ENCODE measurements at places on chromosomes 7 and 10. TPM values are rescaled to one million over a fixed set of nuclear protein-coding genes. Genes with fewer than 3 reads are reported as not detected.

Gene AKR1C4
- total RNA-seq: 0.63 TPM

Gene PPP1R3C
- total RNA-seq: 4.7 TPM

Gene NME8
- 1.7 TPM for total RNA-seq

Gene TCERG1L
- 7.7 TPM for total RNA-seq

Gene TRIM50
- total RNA-seq: 13.5 TPM

Gene CPA1
- total RNA-seq: 3.0 TPM

Gene ENTPD1
- total RNA-seq: 11.3 TPM
